Spleen (tissue), 13 donors: ENCODE measurements at places on chromosomes 7 and 10. TPM values are rescaled to one million over a fixed set of nuclear protein-coding genes. Genes with fewer than 3 reads are reported as not detected.

ACSL5 gene
- 22.8 TPM for polyA plus RNA-seq

TCF7L2 gene
- 11.4 TPM for polyA plus RNA-seq

RET gene
- 0.11 TPM for polyA plus RNA-seq

AASS gene
- polyA plus RNA-seq: 2.5 TPM

AKR1B15 gene
- polyA plus RNA-seq: not detected

CDK14 gene
- 7.3 TPM for polyA plus RNA-seq

TMEM184A gene
- polyA plus RNA-seq: 0.09 TPM

RAB19 gene
- not detected for polyA plus RNA-seq

KIN gene
- 16.0 TPM for polyA plus RNA-seq
